Right cardiac atrium (tissue), 5 donors: ENCODE measurements at places on chromosomes 5 and 9. TPM values are rescaled to one million over a fixed set of nuclear protein-coding genes. Genes with fewer than 3 reads are reported as not detected.
A peak's percentile ranks its signal among the peaks of the same experiment; 100 is the strongest.

Gene MYOZ3
- 3.3 TPM for polyA plus RNA-seq

Gene HK3
- 8.3 TPM for polyA plus RNA-seq

Gene GABRA6
- not detected for polyA plus RNA-seq

- DNase-seq: no peak
Observed at GRCh38 chr9:27423915-27424710, 100.0 kb upstream of the IFNK start.

Gene C9
- polyA plus RNA-seq: not detected

Gene KCNV2
- not detected for polyA plus RNA-seq

Gene CCNI2
- 0.14 TPM for polyA plus RNA-seq

Gene PITX1
- 0.02 TPM for polyA plus RNA-seq

Gene KCNIP1
- polyA plus RNA-seq: 0.11 TPM

- no peak for DNase-seq
Observed at GRCh38 chr5:80919678-80920196, 40.4 kb upstream of the RASGRF2 start.

DNA sequence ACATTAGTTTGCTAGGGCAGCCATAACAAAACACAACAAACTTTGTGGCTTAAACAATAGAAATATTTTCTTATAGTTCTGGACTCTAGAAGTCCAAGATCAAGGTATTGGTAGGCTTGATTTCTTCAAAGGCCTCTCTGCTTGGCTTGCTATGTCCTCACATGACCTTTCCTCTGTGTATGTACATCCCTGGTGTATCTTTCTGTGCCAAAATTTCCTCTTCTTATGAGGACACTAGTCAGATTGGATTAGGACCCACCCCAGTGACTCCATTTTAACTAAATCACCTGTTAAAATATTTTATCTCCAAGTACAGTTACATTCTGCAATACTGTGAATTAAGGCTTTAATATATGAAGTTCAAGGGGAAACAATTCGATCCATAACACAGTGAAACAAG, 168.9 kb upstream of the CCNH start:
- DNase-seq: no peak

Gene SHOC1
- not detected for polyA plus RNA-seq

DNA sequence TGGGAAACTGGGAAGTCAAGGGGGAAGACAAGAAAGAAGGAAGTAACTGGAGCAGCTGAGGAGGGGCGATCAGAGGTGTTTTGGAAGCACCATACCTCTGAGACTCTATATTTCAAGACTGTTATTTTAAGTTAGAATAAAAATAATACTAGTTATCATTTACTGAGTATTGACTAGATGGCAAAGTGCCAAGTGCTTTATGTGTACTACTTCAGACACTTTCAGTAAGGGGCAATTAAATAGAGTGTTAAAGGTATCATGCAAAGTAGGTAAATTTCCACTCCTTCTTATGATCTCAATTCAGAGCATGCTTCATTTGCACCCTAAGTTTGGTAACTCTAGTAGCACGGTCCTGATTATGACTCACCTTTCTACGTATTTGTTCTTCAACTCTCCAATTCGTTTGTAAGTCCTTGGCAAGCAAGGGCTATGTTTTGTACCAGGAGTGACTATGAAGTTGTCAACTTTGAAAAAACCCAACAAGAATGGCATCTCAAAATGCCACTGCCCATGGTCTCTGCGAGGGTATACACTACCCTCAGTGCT, 152.4 kb upstream of the RAPGEF1 start:
- DNase-seq: no peak

Gene FOXD4L6
- not detected for polyA plus RNA-seq

- no peak for DNase-seq
Observed at GRCh38 chr9:112044186-112044585, 130.9 kb downstream of the SUSD1 start.

- no peak for DNase-seq
Observed at GRCh38 chr9:72575666-72576065, 54.3 kb downstream of the TMC1 start.

- no peak for DNase-seq
Observed at GRCh38 chr9:98222885-98223691, 30.7 kb upstream of the CORO2A start.

Gene SIGMAR1
- 36.0 TPM for polyA plus RNA-seq

Gene AQP7
- 161 TPM for polyA plus RNA-seq

Gene PTGES2
- 162 TPM for polyA plus RNA-seq

Gene IZUMO3
- not detected for polyA plus RNA-seq

DNA sequence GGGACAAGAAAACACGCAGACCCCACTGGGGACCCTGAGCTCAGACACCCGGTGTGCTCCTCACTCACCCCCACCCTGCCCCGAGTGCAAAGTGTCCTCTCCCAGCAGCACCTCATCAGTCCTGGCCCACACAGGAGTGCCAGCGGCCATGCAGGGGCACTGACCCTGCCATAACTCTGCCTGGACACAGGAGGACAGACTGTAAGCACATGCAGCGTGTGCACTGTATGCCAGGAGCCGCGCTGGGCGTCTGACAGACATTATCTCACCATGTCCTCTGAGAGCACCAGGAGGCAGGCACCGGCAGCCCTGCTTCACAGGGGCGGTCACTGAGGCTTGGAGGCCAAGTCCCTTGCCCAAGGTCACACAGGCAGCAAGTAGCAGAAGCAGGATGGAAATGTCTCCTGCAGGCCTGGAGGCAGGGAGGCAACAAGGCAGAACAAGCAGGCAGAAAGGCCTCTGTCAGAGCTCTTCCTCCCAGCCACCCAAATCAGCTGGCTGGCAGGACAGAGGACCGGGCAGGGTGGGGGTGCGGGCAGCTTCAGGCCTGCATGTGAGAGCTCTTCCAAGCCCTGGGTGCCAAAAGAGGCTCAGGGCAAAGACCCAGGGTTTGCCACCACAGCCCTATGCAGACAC, 8.4 kb downstream of the EEIG1 start:
- peak; percentile 83 for DNase-seq

Gene PAXX
- polyA plus RNA-seq: 44.5 TPM

Gene ABHD17B
- polyA plus RNA-seq: 4.8 TPM

GRCh38 chr5:117769877-117770276, 1195.3 kb upstream of the SEMA6A start:
- DNase-seq: no peak
